Osteocyte (in vitro differentiated cells): ENCODE measurements at places on chromosomes 13 and 19. TPM values are rescaled to one million over a fixed set of nuclear protein-coding genes. Genes with fewer than 3 reads are reported as not detected.

- no peaks in the 10 kb centered on the region for H3K4me1 ChIP-seq
- H3K27me3 ChIP-seq: no peaks in the 10 kb centered on the region
- H3K4me3 ChIP-seq: no peak overlapping the region
- H3K36me3 ChIP-seq: peaks cover 32% of the 10 kb centered on the region
Measured at GRCh38 chr19:9972103-9972502, 35.8 kb upstream of the OLFM2 start.

GRCh38 chr19:37313335-37313627 lies 57.6 kb upstream of the ZNF527 start:
- H3K4me1 ChIP-seq: peaks cover 13% of the 10 kb centered on the region
- peak overlapping the region; percentile 74 for H3K4me3 ChIP-seq
- H3K36me3 ChIP-seq: peaks cover 3% of the 10 kb centered on the region
- no peaks in the 10 kb centered on the region for H3K27me3 ChIP-seq

DNA sequence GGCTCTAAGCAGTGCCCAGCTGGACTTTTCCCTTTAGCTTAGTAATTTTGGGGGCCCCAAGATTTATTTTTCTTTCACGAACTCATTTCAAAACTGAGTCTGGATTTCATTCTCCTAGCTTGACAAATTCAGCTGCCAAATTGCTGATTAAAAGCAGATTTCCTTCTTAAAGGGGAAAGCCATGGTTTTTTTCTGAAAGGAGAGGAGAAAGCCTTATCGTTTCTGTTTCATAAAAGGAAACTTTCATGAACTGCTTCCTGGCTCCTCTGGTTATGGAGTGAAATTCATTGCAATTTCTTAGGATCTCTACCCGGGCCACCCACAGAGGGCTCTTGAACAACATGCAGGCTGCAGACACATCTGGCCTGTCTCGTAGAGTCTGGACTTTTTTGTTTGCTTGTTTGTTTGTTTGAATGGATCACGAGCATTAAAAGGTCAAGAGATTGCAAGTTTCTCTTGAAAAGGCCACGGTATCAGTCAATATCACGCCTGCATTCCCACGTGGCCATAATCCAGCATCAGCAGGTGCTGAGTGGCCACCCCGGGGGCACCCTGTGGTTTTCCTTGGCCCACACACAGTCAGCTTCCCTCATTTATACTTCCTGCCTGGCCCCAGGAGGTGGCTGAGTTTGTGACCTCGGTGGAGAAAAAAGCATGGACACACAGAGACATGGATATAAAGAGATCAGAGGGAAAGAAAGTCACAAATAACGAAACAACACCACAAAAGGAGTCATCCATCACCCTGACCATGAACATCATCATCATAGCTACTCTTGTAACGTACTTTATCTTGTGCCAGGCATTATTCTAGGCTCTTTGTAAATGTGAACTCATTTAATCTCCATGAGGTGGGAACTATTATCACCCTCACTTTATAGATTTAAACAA lies 10.5 kb upstream of the KLK4 start:
- DNase-seq: no peak
- H3K36me3 ChIP-seq: no peaks in the 10 kb centered on the region
- H3K27ac ChIP-seq: no peak overlapping the region

ZNF430 gene
- total RNA-seq: 13.3 and 14.9 TPM in 2 replicates

FFAR3 gene
- not detected in 2 replicates for total RNA-seq

TMEM59L gene
- 4.7 and 5.9 TPM in 2 replicates for total RNA-seq

PCDH9 gene
- total RNA-seq: 33.8 and 34.6 TPM in 2 replicates

DCUN1D2 gene
- total RNA-seq: 27.5 and 29.0 TPM in 2 replicates

DNA sequence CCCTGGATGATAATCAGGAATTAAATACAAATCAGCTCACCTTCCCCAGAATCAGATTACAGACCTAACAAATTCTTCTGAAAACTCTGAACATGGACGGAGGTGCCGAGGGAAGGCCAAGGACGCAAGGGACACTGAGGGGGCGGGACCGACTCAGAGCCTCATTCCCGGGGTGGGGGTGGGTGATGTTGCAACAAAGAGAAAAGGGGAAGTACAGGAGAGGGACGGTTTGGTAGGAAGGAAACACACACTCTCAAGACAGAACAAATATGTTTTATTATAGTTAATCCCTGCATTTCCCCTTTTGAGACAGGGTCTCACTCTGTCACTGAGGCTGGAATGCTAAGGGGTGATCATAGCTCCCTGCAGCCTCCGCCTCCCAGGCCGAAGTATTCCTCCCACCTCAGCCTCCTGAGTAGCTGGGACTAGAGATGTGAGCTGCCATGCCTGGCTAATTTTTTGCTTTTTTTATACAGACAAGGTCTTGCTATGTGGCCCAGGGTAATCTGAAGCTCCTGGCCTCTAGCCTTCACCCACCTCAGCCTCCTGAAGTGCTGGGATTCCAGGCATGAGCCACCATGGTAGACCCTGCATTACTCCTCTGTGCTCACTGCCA lies 786 bp upstream of the LILRA2 start:
- H3K4me1 ChIP-seq: no peaks in the 10 kb centered on the region
- H3K27me3 ChIP-seq: no peaks in the 10 kb centered on the region
- no peak overlapping the region for H3K27ac ChIP-seq
- peak; percentile 40 for DNase-seq
- H3K36me3 ChIP-seq: no peaks in the 10 kb centered on the region

DNA sequence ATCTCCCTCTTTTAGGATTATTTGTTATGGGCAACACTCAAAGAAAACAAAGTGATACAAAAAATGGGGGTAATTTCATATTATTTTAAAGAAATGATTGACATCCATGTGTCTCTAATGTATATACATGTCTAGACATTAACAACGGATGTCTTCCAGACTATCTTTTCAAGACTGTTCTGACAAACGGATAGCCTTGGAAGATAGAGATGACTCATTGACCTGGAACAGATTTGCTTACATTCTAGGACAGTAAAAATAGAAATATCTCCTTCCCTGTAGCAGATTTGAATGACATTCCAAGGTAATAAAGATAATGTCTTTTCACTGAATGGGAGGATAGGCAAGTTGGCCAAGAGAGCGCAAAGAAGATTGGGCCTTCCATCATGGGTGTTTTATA lies 26.2 kb upstream of the SLITRK6 start:
- peaks cover 2% of the 10 kb centered on the region for H3K27me3 ChIP-seq
- no peak for DNase-seq
- no peak overlapping the region for H3K27ac ChIP-seq
- H3K4me1 ChIP-seq: no peaks in the 10 kb centered on the region

GRCh38 chr13:110311443-110312338 lies 4.6 kb downstream of the COL4A2 start:
- peak overlapping the region; percentile 100 for H3K27ac ChIP-seq
- H3K27me3 ChIP-seq: no peaks in the 10 kb centered on the region
- peaks cover 68% of the 10 kb centered on the region for H3K4me1 ChIP-seq
- peaks cover 66% of the 10 kb centered on the region for H3K36me3 ChIP-seq

ZNF787 gene
- total RNA-seq: 27.8 and 31.4 TPM in 2 replicates

GRCh38 chr13:61954092-61954491 lies 538.4 kb upstream of the PCDH20 start:
- DNase-seq: no peak
- H3K27ac ChIP-seq: no peak overlapping the region
- H3K36me3 ChIP-seq: no peaks in the 10 kb centered on the region
- H3K4me3 ChIP-seq: no peak overlapping the region

DNA sequence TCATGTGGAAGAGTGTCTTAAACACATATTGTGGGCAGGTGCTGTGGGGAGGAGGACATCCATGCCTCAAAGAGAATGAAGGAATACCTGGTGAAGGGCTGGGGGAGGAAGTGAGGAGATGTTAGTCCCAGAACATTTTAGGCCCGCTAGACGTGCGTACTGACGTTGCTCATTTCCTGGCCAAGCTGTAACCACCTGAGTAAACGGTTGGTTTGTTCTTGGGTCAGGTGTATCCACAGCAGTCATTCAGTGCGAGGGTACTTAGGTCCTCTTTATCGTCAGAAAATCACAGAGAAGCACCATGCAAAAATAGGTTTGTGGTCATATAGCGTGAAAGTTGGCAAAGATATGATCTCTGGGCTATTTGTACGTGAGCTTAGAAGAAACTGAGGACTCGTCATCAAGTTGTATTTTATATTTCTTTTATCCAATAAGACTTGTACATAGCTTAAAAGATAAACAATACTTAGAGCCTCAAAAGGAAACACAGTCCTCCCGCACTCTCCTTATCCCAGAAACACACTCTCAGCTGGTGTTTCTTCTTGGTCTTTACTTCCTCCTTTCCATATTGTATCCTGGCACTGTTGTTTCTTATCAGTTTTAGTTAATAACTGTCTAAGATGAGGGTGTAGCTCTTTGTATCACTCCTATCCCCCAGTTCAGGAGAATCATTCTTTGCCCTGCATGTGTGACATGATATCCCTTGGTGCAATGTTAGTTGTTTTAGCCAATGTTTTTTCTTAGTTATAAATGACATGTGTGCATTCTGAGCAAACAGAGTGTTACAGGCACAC lies 52.0 kb downstream of the ARHGEF7 start:
- H3K27me3 ChIP-seq: no peaks in the 10 kb centered on the region
- no peak for DNase-seq
- H3K4me1 ChIP-seq: peaks cover 29% of the 10 kb centered on the region
- H3K36me3 ChIP-seq: peaks cover 33% of the 10 kb centered on the region

GRCh38 chr13:47932950-47933923 lies 67.8 kb downstream of the SUCLA2 start:
- H3K4me1 ChIP-seq: no peaks in the 10 kb centered on the region
- no peak for DNase-seq
- peaks cover 6% of the 10 kb centered on the region for H3K36me3 ChIP-seq
- H3K27me3 ChIP-seq: peaks cover 2% of the 10 kb centered on the region

GRCh38 chr19:43469160-43469480 lies 3.7 kb upstream of the LYPD3 start:
- H3K27me3 ChIP-seq: peaks cover 8% of the 10 kb centered on the region
- no peak overlapping the region for H3K27ac ChIP-seq
- no peak for DNase-seq
- no peaks in the 10 kb centered on the region for H3K36me3 ChIP-seq
- H3K4me1 ChIP-seq: peaks cover 7% of the 10 kb centered on the region

OR7D2 gene
- 0.86 and 1.1 TPM in 2 replicates for total RNA-seq

- peaks cover 13% of the 10 kb centered on the region for H3K4me1 ChIP-seq
- H3K36me3 ChIP-seq: peaks cover 2% of the 10 kb centered on the region
- DNase-seq: no peak
- no peak overlapping the region for H3K27ac ChIP-seq
Measured at GRCh38 chr19:19110410-19111135, 27.7 kb downstream of the TMEM161A start.

GRCh38 chr19:16326401-16327168 lies 2.0 kb downstream of the KLF2 start:
- peaks cover 20% of the 10 kb centered on the region for H3K36me3 ChIP-seq
- no peak for DNase-seq
- H3K4me3 ChIP-seq: peak overlapping the region; percentile 86
- peak overlapping the region; percentile 66 for H3K27ac ChIP-seq
- H3K4me1 ChIP-seq: peaks cover 24% of the 10 kb centered on the region

GRCh38 chr13:29561918-29562317 lies 33.6 kb downstream of the SLC7A1 start:
- DNase-seq: no peak
- no peaks in the 10 kb centered on the region for H3K36me3 ChIP-seq
- H3K27me3 ChIP-seq: no peaks in the 10 kb centered on the region
- H3K4me1 ChIP-seq: peaks cover 34% of the 10 kb centered on the region

DNA sequence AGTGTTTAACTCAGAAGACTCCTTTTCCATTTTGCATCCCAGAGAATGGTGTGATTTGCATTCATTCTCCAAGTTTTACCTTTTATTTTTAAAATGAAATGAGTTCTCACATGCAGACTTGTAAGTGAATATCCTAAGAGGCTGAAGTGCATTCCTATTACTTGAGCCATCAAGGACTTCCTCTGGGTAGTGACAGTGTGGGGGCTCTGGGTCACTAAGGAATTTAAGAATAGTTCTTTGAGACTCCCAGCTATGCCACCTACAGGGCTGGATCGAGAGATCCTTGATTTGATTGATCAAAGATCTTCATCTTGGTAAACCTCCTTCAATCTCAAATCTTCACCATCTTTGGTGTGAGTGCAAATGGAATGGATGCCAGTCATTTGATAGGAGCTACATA lies 36.3 kb upstream of the SLC10A2 start:
- H3K4me1 ChIP-seq: peaks cover 1% of the 10 kb centered on the region
- H3K27me3 ChIP-seq: no peaks in the 10 kb centered on the region
- no peak for DNase-seq
- no peaks in the 10 kb centered on the region for H3K36me3 ChIP-seq
- no peak overlapping the region for H3K4me3 ChIP-seq
